ENCODE measurements at places on chromosomes 4 and X.
A peak's percentile ranks its signal among the peaks of the same experiment; 100 is the strongest.

DNA sequence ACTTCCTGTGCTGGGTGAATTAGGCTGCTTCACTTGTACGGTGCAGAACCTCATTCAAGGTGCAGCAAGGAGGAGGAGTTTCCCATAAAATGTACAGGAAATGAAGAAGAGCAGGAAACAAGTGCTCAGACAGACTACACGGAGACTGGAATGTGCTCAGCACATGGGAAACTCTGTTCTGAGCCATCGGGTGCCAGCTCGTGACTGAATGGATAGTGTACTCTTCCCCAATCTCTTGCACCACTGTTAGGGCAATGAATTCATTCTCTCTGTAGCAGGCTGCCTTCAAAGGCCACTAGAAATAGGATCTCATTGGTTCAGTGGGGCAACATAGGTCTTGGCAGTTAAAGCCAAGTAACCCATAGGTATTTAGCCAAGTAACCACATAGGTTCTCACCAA lies 200.0 kb upstream of the LDB2 start:
- DNase-seq, result no peak

DNA sequence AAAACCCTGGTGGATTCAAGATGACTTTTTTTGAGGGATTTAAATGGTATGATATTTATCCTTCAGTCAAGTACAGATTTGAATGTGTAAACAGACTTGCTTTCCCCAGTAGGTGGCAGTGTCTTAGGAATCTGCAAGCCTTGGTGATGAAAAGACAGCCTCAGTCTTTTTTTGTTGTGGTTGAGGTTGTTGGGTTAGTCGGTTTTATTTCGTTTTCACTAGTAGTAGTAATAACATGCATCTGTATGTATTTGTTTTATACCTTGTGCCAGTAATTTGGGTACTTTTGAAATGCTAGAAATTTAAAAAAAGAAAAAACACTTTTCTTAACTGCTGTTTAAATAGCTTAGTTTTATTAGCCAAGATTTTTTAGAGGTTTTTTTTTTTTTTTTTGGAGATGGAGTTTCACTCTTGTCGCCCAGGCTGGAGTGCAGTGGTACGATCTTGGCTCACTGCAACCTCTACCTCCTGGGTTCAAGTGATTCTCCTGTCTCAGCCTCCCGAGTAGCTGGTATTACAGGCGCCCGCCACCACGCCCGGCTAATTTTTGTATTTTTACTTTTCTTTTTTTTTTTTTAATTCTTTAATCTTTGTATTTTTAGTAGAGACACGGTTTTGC lies 39.2 kb downstream of the COPS4 start:
- DNase-seq, result no peak

GRCh38 chr4:20251031-20251795 lies 492 bp upstream of the SLIT2 start:
- no peak for DNase-seq

DNA sequence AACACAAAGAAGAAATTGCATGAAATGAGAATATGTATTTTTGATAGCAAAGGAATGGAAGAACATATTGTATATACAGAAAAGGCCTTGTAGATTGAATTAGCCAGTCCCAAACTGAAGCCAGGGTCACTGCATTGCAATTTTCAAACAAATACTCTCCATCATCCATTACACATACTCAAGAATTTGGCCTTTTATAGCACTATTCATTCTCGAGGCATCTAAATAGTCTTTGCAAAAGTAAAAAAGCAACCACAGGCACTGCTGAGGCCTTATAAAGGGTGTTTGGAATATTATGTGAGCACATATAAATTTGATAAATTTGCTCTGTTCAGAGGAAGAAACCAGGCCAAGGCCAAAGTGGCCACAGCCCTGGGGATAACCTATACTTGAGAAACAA lies 123.0 kb downstream of the ZNF827 start:
- no peak for DNase-seq

DNA sequence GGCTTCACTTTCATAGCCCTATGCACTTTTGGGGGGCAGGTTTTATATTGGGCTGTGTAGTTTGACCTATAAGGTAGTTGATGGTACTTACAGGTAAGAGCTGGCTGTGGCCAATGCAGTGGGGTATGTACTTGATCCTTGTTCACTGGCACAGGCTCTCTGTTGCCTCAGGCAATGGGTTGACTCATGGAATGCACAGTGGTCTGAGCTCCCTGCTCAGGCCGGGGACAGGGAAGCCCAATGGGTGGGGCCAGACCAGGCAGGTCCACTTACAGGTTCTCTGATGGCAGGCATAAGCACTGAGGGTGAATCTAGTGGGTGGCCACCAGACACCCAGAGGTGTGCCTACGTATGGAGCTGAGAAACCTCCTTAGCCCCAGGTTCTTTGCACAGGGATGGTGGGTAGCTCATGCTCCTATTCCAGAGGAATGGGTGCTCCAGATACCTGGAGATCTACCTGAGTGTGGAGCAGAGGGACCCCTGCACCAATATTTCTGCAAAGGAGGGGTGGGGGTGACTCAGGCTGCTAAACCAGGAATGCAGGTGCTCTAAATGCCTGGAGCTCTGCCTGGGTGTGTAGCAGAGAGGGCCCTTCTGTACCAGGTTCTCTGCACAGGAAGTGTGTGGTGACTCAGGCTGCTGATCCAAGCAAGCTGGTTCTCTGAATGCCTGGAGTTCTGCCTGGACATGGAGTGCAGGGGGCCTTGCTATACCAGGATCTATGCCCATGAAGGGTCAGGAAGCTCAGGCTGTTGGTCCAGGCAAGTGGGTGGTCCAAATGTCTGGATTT lies 52.3 kb downstream of the IL1RAPL2 start:
- DNase-seq, result no peak

DNA sequence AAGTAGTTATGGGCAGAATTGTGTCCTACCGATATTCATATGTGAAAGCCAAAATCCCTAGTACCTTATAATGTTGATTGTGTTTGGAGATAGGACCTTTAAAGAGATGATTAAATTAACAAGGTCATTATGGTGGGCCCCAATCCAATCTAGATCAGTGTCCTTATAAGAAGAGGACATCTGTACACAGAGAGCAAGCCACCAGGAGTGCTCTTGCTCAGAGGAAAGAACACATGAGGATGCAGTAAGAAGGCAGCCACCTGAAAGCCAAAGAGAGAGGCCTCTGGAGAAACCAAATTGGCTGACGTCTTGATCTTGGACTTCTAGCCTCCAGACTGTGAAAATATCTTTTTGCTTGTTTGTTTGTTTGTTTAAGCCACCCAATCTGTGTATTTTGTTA lies 1290.8 kb upstream of the PABPC4L start:
- DNase-seq, result no peak

- DNase-seq, result peak; percentile 50
Measured at GRCh38 chr4:124018383-124019317, 622.1 kb downstream of the SPRY1 start.

- DNase-seq, result no peak
Measured at GRCh38 chrX:106035064-106035463, 3.5 kb downstream of the SERPINA7 start.

- no peak for DNase-seq
Measured at GRCh38 chrX:95040104-95040503, 1366.1 kb downstream of the FAM133A start.

DNA sequence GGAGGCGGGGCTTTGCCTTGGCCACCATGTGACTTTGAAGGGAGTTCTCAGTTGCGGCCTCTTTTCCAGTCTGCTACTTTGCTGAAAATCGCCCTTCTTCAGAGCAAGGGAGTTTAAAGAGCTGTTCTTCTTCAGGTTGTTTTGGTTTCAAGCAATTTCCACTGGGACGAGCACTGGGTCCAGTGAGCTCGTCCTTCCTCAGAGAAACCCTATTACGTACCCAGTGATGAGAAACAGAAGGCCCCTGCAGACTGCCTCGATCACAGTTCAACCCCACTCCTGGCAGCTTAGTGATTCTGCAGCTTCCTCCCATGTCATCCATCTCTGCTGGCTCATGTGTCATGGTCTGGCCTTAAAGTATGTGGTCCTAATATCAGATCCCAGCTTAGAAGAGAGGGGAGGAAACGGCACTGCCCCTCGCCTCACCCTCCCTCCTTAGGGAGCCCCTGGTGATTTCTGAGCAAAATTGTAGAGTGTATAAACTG lies 7.8 kb upstream of the FAM149A start:
- no peak for DNase-seq

DNA sequence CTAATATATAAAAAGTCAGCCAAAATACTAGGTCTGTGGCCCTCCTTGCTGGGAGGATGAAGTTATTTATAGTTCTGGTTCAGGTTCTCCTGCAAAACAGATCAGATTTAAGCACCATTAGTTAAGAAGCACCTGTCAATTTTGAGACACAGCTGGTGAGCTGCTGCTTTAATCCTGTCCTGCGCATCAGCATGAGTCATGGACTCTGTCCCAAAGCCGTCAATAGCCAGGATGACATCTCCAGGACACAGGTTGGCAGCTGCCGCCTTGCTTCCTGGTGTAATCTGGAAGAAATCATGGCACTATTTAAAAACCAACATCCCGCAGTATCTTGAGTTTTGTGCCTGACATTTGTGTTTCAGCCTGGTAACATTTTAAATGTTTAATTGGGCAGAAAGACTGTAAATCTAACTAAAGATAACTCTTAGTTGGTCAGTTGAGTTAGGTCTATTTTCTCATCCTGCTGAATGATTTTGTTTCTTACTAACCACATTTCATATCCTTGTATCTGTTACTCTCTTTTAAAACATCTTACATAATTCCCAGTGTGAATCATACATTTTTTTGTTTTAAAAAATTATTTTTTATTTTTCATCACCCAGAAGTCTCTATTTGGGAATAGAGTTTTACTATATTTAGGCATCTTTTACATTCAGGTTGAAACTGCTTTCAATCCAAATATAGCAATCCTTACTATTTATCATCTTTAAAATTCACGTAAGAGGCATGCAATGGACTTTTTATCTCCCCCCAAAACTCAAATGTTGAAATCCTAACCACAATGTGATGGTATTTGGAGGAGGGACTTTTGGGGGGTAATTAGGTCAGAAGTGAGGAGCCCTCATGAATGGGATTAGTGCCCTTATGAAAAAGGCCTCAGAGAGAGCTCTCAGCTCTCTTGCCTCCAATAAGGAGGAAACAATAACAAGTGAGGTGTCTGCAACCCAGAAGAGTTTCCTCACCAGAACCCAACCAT lies 10.1 kb downstream of the PDLIM3 start:
- no peak for DNase-seq

DNA sequence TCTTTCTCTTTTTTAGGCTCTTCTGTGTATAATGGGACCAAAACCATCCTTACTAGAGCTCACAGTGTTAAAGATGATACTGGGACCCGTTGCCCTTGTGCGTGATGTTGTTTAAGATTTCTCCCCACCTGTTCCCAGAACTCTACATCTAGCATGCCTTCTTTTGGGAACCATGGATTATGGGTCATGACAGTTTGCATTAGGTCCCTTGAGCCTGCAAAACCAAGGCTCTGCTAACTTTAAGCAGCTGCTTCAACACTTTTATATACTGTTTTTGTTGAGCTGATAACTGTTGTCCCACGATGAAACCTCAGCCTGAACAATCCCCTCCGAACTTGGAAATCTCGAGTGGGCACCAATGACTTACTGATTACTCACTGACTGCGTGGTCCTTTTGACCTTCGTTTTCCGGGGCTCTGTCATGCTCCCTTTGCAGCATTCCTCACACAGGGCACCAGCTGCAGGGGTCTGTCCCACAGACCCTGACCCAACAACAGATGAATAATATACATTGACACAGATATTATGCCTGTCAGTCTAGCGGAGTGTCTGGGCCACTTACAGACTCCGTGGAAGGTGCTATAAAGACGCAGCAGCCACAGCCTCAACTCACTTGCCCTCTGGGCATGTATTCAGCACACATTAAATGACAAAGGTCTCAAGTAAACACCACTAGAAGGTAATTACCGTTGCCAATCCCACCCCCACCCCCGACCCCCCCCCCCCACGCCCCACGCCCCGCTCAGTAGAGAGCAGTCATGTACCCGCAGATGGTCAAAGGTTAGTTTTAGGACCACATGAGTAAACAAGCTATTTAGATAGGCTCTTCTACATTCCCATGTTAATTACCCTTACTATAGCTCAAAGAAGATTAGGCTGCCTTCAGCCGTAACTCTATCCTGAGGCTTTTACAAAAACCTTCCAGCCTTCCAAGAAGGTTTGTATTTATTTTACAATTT lies 162.0 kb upstream of the WDFY3 start:
- DNase-seq, result no peak

GRCh38 chrX:139932073-139932900 lies 566 bp downstream of the ATP11C start:
- peak; percentile 66 for DNase-seq

- DNase-seq, result no peak
Measured at GRCh38 chrX:150936556-150936955, 38.1 kb upstream of the CD99L2 start.

DNA sequence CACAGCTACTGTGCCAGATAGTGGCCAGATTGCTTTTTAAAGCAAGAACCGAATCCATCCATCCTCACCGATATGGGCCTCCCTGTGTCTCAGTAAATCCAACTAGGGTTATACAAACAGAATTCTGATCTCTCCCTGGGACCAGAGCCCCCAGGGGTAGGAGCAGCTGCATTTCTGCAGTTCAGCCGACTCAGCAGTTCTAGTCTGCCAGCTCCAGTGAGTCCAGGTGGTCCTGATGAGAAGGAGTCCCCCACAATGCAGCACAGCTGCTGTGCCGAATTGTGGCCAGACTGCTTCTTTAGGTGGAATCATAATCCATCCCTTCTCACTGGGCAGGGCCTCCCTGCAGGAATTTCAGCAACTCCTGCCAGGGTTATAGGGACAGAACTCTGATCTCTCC lies 532.9 kb downstream of the ACTRT1 start:
- no peak for DNase-seq

DNA sequence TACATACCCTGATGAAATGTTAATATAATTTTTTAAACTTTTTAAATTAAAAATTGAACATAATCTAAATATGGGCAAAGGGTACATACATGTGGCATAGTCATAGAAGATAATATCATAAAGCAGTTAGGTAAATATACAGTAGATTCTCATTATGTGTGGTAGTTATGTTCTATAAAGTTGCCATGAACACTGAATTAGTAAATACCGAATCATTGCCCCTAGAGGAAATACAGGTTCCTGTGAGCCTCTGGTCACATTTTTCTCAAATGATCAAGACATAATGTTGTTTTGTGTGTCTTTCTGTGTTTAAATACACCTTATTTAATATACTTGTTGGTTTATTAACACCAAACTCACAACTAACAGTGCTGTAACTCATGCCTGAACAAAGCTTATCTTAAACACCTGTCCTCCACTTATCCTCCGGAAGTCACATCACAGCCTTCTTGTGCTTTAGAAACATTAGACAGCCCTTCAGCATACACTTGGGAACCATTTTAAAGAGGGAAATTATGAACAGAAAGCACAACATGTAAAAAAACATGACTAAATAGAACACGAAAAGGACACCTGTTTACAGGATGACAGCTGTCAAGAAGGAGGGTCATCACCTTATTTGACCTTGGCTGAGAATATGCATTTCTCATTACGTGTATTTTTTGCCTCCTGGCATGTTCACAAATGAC lies 169.4 kb upstream of the NAP1L5 start:
- DNase-seq, result no peak

GRCh38 chr4:126489826-126490463 lies 1142.8 kb upstream of the INTU start:
- no peak for DNase-seq
